Progenitor cell of endocrine pancreas (in vitro differentiated cells): ENCODE measurements at places on chromosomes 6 and 20.

DNA sequence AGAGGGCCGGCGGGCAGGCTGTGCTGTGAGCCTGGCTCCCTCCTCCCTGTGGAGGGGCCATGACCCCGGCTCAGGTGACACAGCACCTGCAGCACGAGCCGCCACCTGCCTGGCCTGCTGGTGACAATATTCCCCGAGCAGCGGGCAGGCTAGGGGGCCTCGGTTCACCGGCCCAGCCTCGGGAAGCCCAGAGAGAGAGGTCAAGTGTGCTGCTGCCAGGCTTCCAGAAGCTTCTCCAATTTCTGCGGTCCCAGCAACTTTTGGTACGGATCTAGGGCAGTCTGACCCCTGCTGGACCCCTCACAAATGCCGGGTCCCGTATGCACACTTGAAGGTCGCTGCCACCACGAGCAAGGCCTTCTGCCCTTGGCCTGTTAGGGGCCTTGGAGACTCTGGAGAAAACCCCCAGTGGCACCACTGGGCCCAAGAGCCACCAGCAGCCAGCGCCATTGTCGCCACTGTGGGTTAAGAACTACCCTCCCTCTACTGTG lies 38.6 kb upstream of the NOL4L start:
- H3K4me1 ChIP-seq, result peaks cover 8% of the 10 kb centered on the region
- DNase-seq, result peak; percentile 35
- H3K36me3 ChIP-seq, result no peaks in the 10 kb centered on the region
- no peak overlapping the region for H3K4me3 ChIP-seq
- H3K27me3 ChIP-seq, result peaks cover 25% of the 10 kb centered on the region
- H3K27ac ChIP-seq, result peak overlapping the region; percentile 54

DNA sequence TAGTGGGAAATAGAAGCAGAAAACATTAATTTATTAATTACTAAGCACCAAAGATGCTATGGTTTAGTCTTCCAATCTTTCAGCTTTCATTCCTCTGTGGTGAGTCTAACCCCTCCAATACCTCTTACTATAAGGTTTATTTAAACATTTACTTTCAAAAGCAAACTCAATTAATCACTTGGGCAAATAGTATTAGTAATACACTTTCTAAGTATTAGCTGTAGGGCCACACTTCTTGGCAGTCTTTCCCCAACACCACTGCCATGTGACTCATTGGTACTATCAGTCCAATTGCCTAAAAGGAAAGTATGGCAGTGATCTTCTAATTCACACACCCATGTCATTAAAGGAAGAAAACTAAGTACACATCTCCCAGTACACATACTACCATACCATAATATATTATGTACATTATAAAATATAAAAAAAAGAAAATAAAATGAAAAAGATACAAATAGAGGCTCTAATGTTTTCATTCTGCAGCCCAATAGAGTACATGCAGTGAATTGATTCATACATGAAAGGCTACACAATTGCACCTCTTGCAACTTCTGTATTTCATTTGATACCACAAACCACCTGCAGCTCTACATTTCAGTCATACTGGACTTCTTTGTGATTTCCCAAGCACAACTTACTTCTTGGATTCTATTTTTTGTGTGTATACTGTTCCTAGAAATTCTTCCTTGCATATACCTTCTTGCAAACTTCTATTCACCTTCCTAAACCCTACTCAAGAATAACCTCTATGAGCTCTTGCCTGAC lies 218.6 kb downstream of the PKHD1 start:
- peaks cover 32% of the 10 kb centered on the region for H3K27me3 ChIP-seq
- H3K4me1 ChIP-seq, result no peaks in the 10 kb centered on the region
- no peak for DNase-seq
- no peak overlapping the region for H3K4me3 ChIP-seq
- H3K36me3 ChIP-seq, result no peaks in the 10 kb centered on the region

- peaks cover 3% of the 10 kb centered on the region for H3K27me3 ChIP-seq
- H3K4me3 ChIP-seq, result no peak overlapping the region
- DNase-seq, result no peak
- no peaks in the 10 kb centered on the region for H3K36me3 ChIP-seq
- no peaks in the 10 kb centered on the region for H3K4me1 ChIP-seq
Observed at GRCh38 chr6:5937169-5937909, 69.4 kb downstream of the NRN1 start.

GRCh38 chr6:14948586-14949245 lies 297.2 kb upstream of the JARID2 start:
- H3K27me3 ChIP-seq, result peaks cover 4% of the 10 kb centered on the region
- no peak overlapping the region for H3K4me3 ChIP-seq
- peaks cover 8% of the 10 kb centered on the region for H3K4me1 ChIP-seq
